ENCODE measurements at places on chromosomes 16 and 17. TPM values are rescaled to one million over a fixed set of nuclear protein-coding genes. Genes with fewer than 3 reads are reported as not detected.

CDRT15 gene
- polyA plus RNA-seq = not detected

DNAI2 gene
- not detected for polyA plus RNA-seq

TNFRSF17 gene
- polyA plus RNA-seq = not detected

DPEP3 gene
- polyA plus RNA-seq = not detected

ZC3H18 gene
- polyA plus RNA-seq = 11.2 TPM

RAB37 gene
- polyA plus RNA-seq = 0.12 TPM

PYY gene
- polyA plus RNA-seq = not detected

CLDN7 gene
- 1.5 TPM for polyA plus RNA-seq

TBC1D3I gene
- not detected for polyA plus RNA-seq

CMTM2 gene
- polyA plus RNA-seq = not detected

MAP2K4 gene
- 12.8 TPM for polyA plus RNA-seq

AOC3 gene
- 0.22 TPM for polyA plus RNA-seq

PLD2 gene
- 34.1 TPM for polyA plus RNA-seq

KCNJ2 gene
- 1.2 TPM for polyA plus RNA-seq

HYDIN gene
- 0.65 TPM for polyA plus RNA-seq

LRRC36 gene
- not detected for polyA plus RNA-seq

KRTAP1-1 gene
- polyA plus RNA-seq = 0.32 TPM

KRTAP4-6 gene
- polyA plus RNA-seq = not detected

BHLHA9 gene
- polyA plus RNA-seq = not detected

PLA2G10 gene
- polyA plus RNA-seq = not detected
